ENCODE measurements at places on chromosomes 6 and 20.

DNA sequence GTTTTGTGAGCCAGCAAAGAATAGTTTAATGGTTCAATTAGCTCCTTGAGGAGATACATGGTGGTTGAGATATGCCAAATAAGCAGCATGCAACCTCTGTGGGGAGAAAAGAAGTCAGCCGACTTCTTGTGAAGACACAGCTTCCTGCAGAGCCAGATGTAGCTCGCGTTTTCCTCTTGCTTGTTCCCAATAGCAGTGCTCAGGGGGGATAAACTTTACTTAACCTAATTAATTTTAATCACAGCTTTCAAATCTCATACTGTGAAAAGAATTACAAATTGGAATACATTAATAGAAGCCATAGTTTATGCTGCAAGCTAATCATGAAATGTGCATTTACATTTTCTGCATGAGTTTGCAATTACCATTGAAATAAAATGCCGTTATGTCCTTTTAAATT lies 106.2 kb downstream of the MAP3K7 start:
- DNase-seq = no peak

GRCh38 chr6:109793792-109794191 lies 102.7 kb downstream of the FIG4 start:
- no peak for DNase-seq

GRCh38 chr6:12102350-12102749 lies 90.2 kb downstream of the HIVEP1 start:
- DNase-seq = no peak

GRCh38 chr6:98769546-98769945 lies 64.8 kb upstream of the POU3F2 start:
- DNase-seq = no peak

- DNase-seq = no peak
Measured at GRCh38 chr20:16517946-16518783, 55.1 kb downstream of the KIF16B start.

Measured in bone marrow (tissue), 2 donors.